ENCODE measurements at places on chromosomes 2 and 18.

GRCh38 chr18:46899274-46899948 lies 17.9 kb downstream of the PIAS2 start:
- no peak for DNase-seq

DNA sequence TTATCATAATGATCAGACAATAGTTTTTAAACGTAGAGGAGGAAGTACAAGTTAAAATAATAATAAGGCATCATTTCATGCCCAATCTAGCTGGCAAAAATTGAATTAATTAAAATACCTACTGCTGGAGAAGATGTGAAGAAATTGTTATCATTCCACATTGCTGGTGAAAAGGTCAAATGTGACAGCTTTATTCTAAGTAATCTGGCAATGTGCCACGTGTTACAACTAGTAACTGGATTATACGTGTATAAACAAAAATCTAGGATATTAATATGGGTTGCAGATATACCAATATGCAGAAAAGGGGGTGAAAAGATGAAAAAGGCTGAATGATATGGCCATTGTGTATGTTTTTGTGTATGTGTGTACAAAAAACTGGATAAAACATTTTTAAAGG lies 32.4 kb downstream of the SMAD2 start:
- DNase-seq = no peak

DNA sequence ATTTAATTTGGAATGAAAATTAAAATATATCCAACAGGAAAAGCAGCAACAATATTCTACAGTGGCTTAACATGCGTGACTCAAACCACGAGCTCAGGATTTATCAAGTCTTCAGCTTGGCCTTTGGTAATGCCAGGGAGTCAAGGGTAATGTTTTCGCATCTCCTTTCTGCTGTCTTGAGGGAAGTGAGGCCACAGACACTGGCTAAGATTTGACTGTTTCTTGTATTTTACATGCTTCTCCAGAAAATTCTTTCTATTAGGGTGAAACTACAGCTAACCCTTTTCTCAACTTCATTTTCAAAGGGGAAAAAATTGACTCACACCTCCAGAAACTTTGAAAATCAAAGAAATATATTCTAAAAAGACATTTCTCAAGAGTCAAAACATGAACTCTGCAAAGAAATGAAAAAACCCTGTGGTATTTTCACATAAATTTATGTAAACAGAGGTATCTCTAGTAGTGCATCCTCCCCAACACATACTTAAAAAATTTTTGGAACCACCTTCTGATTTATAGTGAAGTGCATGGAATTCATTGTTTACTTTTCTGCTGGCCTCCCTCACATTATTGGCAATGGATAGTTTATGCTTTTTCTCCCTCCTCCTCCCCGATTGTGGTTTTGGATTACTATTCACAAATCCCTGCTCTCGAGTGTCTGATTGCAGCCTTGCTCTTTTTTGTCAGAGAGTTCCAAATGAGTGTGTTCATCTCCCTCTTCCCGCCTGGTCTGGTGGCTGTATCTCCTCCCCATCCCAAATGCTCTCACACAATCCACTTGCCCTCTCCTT lies 48.7 kb downstream of the DPP4 start:
- no peak for DNase-seq

DNA sequence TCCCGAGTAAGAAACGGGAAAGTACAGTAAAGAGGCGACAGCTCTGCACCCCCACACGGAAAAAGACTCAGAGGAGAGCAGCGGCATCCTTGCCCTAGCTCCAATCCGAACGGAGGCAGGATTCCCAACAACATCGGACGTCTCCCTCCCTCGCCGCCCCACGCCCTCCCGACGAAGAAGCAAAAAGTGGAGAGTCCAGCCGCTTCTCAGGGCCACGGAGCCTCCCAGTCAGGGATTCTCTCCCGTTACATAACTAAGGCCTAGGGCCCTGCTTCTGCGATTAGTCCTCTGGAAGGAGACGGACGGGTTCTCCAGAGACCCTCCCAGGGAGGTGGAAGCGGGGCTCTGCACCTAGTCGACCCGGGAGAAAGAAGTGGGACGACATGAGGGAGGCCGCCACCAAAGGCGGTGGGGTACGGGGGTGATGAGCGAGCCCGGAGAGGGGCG lies 587 bp downstream of the SUMO1 start:
- DNase-seq = peak; percentile 9

GRCh38 chr2:23843051-23843976 lies 83.6 kb downstream of the ATAD2B start:
- DNase-seq = no peak

- DNase-seq = no peak
These were observed 29.6 kb downstream of the PTCD3 start for GRCh38 chr2:86135653-86136052.

- DNase-seq = no peak
These were observed 68.9 kb downstream of the PRPF40A start for GRCh38 chr2:152648336-152648735.

- no peak for DNase-seq
These were observed 19.2 kb upstream of the PKDCC start for GRCh38 chr2:42028571-42029148.

DNA sequence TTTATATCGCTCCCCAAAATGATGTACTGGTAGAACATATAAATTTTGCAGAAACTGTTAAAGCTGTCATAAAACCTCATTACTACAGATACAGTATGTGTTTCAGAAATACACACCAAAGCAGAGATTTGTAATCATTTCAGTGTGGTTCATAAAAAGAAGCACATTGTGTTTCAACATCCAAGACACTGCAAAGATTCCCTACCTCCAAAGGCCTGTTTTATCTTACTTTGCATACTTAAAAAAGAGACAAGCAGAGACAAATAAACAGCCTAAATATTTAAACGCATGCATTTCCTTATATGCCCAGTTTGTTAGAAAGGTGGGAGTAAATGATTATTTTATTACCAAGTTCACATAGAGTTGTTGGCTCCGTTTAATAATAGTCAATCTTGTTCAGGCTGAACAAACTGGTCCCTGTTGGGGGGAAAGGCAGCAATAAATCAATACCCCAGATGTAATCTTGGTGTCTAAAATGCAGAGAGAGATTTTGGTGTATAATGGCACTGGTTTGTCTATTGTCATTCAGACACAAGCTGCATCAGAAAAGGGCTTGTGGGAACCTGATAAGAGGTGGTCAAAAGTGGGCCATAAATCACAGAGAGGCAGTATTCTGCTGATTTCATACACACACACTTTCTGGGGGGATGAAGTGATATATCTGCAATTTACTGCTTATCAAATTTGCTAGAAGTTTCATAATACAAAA lies 321.4 kb upstream of the ETAA1 start:
- DNase-seq = no peak

DNA sequence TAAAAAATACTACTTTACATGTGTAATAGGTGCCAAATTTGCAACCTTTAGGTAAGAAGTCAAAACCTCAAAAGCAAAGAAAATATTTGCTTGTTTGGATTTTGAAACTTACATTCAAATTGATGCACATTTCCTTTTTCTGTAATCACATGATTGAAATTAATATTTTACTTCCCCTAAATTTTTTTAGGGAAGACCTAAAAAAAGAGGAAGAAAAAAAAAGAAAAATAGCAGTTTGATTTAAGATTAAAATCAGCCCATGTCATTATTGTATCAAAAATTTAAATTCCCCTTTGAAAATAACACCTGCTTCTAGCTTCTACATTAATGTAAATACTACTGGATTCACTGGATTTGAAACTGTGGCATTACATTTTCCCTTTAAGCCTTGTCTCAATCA lies 68.2 kb upstream of the STON1 start:
- no peak for DNase-seq

DNA sequence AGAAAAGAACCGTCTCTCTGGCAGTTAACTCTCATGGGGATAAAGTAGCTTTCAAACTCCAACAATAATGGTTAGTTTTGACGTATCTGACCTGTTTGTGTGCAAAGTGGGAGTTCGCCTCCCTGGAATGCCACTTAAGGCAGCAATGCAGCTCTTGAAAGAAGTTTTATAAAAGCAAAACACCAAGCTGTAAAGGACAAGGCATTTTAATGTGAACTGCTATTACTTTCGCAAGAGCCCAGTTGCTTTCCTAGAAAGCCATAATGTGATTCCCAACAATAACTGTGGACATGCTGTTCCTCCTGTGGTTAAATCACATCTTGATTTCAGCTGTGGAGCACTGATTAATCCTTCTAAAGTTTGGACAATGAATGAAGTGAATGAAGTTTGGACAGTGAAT lies 303.7 kb downstream of the PTPRM start:
- no peak for DNase-seq

- DNase-seq = no peak
These were observed 41.4 kb upstream of the CYBRD1 start for GRCh38 chr2:171480908-171481307.

DNA sequence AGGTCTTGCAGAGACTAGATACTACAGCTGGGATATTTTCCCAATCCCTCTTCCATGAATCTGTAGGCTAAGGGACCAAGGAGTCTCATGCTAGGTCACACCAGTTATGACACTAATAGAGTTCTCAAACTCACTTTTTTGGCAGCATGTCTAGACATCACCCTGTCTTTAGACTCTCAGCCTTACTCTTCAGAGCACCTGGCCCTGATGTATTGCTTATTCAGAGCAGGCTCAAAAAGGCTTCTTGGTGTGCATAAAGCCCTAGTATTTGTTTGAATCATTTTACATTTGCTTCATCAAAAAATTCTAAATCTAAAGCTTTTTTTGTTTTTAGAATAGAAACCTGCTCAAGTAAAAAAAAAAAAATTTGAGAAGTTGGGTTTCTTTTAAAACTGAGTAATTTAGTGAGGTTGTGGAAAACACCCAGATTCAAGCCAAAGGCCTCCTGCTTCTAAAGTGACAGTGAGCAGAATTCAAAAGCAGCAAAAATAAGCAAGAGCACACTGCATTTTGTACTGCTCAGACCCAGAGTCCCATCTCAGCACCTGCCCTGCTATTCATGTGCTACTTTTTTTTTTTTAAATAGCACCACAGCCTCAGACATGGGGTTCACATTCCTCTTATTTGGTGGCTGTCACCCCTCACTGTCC lies 18.0 kb upstream of the DNAH6 start:
- no peak for DNase-seq

DNA sequence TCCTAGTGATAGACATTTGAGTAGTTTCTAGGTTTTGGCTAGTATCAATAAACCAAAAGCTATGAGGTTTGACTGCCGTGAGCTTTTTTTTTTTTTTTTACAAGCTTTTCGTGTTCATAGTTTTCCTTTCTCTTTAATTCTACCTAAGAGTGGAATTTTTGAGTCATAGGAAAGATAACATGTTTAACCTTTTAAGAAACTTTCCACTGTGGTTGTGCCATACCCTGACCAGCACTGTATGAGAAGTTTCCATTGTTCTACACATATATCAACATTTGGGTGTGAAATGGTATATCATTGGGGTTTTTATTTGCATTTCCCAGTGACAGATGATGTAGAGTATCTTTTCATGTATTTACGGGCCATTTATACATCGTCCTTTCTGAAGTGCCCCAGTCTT lies 31.7 kb downstream of the UBE2F start:
- peak; percentile 39 for DNase-seq

DNA sequence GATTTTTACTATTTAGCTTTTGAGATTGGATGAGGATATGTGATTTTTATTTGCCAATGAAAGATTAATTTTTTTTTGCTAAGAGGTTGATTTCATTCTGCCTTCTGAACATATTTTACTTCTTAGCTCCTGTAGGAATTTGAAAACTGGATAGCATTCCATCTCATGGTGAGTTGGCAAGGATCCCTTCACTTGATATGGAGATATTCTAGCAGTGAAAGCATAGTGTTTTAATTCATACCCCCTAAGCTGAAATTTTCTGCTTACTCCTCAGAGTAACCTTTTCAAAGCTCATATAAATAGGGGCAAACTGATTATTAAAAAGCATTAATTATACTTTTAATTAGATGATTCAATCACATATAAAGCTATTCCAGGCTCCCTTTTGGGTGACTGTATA lies 61.0 kb upstream of the KCNJ3 start:
- no peak for DNase-seq

- no peak for DNase-seq
These were observed 306.6 kb downstream of the SUCLG1 start for GRCh38 chr2:84152462-84152861.

GRCh38 chr18:56756966-56757365 lies 105.8 kb downstream of the WDR7 start:
- DNase-seq = no peak

DNA sequence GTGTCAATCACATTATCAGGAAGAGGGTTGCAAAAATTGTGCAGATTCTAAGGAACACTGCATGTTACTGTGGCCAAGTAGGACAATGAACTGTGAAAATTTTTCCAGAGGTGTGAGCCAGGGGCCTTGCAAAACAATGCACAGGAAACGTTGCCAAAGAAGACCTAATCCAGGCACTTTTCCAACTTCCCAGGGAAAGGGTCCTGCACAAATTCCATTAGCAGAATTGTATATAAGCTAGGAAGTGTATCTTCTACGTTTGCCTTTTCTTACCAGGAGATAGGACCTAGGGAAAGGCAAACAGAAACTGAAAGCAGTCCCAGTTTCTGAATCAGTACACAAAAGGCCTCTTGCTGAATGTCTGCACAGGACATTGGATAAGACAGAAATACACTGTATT lies 1888.3 kb upstream of the CELF4 start:
- DNase-seq = no peak
